ENCODE measurements at places on chromosomes 4 and X. TPM values are rescaled to one million over a fixed set of nuclear protein-coding genes. Genes with fewer than 3 reads are reported as not detected.

FGFBP2 gene
- 0.22 TPM for total RNA-seq

DNA sequence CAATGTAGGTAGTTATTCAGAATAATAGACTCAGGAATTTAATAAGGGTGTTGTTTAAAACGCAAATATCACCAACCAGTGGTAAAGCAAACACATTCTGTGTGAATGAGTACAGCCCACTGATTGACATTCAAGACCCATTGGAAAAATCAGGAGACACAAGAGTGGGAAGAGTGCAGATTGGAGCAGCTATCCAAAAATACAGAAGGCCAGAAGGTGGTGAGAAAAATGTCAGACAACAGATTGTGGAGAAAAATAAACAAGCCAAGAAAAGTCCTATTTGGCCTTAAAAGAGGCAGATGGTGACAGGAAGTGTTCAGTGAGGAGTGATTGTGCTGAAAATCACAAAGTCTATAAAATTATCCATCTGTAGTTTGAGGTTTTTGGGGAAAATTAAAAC lies 39.3 kb downstream of the CPE start:
- ATAC-seq: no peak

GRCh38 chrX:70434914-70435586 lies 9.6 kb upstream of the DLG3 start:
- no peak for ATAC-seq

UGT2B11 gene
- not detected for total RNA-seq

DNA sequence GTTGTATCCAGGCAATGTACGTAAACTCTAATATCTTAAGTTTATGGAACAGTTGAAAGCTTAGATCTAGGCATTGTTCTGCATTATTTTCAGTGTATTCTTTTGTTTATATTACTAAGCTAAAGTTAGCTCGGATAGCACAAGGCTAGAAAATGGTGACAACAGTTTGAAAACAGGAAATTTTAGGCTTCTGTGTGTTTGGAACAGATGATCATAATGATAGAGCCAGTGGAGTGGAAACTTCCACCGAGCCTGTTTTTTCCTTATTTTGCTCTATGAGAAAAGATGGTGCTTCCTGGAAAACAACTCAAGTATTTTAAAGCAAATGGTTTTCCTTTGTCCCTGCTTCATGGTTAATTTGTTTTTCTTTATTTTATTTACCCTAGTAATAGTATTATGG lies 70.8 kb downstream of the GAB1 start:
- ATAC-seq: no peak

TCP11X1 gene
- not detected for total RNA-seq

GAGE12H gene
- total RNA-seq: not detected

DNA sequence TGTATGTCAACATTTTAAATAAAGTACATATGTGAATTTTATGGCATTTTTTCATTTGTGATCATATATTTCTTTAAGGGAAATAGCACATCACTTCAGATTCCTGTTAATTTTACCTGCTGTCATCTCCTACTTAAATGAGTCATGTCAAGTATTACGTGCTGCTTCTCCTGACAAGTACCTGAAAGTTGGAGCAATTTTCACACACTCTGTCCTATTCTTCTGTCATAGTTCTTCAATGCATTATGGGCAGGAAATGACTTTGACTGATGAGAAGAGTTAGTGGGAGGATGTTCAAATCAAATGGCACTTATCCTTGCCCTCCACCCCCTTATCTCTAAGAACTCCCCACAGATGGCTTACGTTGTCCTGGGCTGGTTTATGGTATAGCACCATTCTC lies 64.2 kb upstream of the SYTL5 start:
- peak; percentile 63 for ATAC-seq

GTPBP6 gene
- 48.2 TPM for total RNA-seq

KLB gene
- total RNA-seq: not detected

DNA sequence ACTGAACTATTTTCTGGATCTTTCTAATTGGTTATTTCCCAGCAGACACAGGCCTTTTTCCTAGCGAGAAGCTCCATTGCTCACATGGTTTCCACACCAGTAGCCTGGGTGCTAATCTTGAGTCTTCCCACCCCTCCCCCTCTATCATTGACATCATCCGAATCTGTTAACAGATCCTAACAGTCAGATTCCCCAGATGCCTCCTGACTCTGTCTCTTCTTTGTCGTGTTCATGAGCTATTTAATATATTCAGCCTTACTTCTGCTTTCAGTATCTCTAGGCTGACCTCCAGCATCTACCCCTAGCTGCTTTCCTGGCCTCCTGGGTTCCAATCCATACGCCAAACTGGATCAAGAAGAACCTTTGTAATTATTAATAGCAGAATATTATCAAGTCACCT lies 85.0 kb downstream of the CLNK start:
- no peak for ATAC-seq

BMPR1B gene
- total RNA-seq: not detected

GRCh38 chrX:7620560-7620959 lies 222.4 kb upstream of the VCX start:
- no peak for ATAC-seq

DNA sequence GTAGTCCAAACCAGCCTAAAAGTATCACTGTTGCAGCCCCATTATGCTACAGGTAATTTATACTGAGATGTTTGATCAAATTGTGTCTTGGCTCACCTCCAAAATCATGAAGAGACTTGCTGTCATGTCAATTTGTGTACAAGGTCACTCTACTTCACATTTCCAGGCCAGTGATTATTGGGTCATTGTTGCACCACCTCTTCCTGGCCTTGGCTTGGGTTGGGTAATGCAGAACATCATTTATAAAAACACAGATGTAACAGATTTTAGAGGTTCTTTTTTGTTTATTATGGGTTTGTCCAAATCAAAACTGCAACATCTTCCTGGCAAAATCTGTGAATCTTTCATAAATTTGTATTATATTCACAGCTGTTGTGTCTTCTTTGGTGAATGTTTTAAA lies 459.5 kb downstream of the ANKRD50 start:
- no peak for ATAC-seq

DNA sequence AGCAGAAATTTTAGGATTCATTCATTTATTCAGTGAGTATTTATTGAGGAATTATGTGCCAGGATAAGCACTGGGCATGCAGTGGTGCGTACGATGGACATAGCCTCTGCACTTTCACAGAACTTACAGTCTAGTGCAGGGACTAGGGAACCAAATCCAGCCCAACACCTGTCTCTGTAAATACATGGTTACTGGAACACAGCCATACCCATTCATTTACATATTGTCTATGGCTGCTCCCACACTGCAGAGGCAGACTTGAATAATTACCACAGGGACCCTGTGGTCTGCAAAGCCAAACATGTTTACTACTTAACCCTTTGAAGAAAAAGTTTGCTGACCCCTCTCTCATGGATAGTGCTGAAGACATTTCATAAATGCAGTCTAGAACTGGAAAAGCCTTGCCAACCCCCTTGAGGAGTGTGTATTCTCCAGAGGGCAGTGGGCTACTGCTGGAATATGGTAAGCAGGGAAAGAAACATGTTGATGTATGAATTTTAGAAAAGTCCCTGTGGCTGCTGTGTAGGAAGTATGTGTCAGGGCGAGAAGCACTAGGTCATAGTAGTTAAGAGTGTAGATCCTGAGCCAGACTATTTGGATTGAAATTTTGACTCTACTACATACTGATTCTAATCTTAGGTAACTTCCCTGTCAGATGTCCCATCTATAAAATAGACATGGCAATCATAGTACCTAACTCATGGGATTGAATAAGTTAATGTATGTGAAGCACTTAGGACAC lies 75.5 kb downstream of the GALNT7 start:
- peak; percentile 45 for ATAC-seq

DNA sequence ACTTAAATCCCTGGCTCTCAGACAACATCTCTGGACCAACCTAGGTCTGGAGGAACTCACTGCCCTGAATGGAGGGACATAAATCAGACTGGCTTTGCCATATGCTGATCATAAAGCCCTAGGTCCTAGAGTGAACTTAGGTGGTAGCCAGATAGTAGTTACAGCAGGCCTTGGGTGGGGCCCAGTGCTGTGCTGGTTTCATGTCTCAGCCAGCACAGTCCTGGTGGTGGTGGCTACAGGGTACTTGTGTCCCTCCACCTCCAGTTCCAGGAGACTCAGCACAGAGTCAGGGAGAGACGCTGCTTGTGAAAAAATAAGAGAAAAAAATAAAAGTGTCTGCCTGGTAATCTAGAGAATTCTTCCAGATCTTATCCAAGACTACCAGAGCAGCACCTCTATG lies 40.3 kb downstream of the GSX2 start:
- ATAC-seq: no peak

DNA sequence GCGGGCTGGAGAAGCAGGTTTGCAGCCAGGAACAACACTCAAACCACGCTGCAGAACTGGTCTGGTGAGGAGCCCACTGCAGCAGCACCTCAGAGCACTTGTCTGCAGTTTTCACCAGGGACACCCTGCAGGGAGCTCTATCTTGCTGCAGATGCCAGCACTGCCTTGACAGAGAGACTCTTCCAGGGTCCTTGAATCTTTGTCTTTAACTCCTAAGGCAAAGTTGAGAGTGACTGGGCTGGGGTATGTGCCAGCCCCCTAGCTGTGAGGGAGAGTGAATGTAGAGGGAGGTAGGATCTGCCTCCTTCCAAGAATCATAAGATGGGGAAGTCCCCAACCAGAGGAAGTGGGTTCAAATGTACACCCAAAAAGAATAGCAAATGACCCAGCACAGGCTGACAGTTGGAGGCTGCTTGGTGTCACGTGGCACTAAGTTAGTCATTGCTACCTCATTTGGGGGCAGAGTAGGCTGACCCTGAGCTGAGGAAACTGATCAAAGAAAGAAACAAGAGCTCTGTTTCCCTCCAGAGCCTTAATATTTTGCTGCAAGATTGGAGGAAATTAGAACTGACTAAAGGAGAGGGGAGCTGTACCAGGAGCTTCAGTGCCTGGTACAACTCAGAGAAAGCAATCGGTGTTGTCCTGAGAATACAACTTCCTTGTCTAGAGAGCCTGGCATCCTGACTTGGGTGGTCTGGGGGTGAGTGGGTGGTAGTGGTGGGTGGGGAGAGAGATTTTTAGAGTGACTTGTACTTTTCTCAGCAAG lies 28.2 kb upstream of the HUWE1 start:
- ATAC-seq: peak; percentile 73

NLRP2B gene
- total RNA-seq: not detected

KDR gene
- total RNA-seq: not detected

- ATAC-seq: no peak
Observed at GRCh38 chrX:109264878-109265277, 217.0 kb downstream of the GUCY2F start.

TCEAL1 gene
- total RNA-seq: 6.0 TPM

RAB28 gene
- total RNA-seq: 10.0 TPM

DNA sequence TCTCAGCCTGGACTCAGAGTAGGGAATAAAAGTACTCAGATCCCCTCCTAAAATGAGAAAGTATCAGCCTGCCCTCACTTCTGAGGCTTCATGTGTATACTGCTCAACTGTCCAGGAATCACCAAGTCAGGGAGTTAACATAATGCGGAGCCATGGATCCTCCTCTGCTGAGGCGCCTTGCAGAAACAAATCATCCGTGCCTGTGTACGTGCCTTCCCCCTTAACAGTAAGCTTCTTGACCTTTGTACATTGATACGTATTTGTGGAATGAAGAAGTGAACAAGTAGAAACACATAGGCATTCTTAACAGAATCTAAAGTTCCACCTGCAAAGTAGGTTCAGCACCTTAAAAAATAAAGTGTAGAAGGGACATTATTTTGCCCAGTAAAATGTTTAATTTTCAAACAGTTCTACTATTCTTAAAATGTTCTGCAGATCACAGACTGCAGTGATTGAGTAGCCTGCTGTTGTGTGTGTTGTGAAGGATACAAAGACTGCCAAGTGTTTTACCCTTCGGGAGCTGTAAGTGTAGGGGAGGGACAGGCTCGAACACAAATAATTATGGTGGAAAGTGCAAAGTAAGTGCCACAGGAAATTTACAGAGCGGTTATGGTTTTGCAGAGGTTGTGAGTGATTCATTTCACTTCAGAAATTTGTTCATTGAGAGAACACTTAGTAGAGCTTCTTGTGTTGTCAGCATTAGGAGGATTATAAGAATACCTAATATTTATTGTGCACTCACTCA lies 61.9 kb downstream of the ARHGAP10 start:
- peak; percentile 77 for ATAC-seq

- ATAC-seq: no peak
Observed at GRCh38 chr4:2510351-2511259, 25.8 kb upstream of the FAM193A start.

GRCh38 chr4:173517781-173518424 lies 12.1 kb downstream of the HAND2 start:
- no peak for ATAC-seq

DNA sequence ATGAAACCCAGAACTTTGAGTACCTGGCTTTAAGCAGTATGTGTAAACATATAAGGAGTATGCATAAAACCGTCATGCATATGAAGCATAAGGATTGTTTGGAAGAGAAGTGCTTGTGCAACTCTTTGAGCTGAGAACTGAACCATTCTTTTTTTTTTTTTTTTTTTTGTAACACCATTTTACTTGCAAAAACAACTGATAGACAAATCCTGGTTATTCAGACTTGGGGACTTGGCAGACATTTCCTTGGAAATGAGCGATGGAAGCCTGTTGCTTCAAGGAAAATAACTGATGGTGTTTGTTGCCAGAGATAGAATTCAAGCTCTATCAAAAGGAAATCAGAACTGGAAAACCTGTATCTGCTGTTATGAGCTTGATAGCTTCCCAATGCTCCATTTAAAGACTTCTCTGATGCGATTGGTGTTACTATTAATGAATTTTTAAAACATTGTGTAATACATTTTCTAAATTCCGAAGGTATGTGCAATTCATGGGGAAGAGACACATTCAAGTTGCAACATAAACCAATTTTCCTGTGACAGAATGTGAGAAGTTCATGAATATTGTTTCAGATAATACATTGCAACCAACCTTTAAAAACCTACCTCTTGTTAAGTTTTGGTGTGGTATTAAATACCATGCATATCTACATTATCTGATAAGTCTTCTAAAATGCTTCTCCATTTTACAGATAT lies 47.0 kb upstream of the FAT1 start:
- no peak for ATAC-seq

PYURF gene
- 54.5 TPM for total RNA-seq

GRCh38 chr4:163663454-163664225 lies 169.2 kb downstream of the TMA16 start:
- ATAC-seq: peak; percentile 83

GRCh38 chr4:39085891-39086290 lies 23.9 kb downstream of the KLHL5 start:
- no peak for ATAC-seq

DNA sequence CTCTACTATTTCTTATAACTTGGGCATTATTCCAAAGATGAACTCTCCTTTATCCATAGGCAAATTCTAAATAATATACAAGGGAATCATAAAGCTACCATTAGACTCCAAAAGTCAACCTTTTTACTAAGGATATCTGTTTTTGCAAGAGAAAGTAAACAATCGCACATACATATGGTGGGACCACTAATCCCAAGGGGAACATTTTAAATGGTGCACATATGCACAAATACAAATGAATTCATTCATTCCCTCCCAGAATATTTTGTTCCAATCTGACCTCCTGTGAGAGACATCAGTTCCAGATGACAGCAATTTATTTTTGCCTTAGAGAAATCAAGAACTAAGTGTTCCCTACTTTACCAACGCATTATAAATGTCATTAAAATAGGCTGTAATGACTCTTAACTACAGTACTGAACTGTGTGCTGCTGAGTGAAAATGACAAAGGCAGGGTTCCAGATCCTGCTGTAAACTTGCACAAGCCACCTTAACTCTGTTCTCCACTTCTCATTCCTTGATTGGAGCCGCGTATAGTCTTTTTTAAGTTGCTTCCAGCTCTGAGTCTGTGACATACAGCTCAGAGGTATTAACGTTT lies 2.0 kb downstream of the DHX15 start:
- ATAC-seq: no peak

- no peak for ATAC-seq
Observed at GRCh38 chr4:81166458-81167160, 48.4 kb downstream of the PRKG2 start.

HHIP gene
- total RNA-seq: not detected

CFI gene
- not detected for total RNA-seq

TRIM2 gene
- 1.0 TPM for total RNA-seq

F8A3 gene
- total RNA-seq: 13.6 TPM
